GM13977 (cell line): ENCODE measurements at places on chromosomes 6 and 20.

DNA sequence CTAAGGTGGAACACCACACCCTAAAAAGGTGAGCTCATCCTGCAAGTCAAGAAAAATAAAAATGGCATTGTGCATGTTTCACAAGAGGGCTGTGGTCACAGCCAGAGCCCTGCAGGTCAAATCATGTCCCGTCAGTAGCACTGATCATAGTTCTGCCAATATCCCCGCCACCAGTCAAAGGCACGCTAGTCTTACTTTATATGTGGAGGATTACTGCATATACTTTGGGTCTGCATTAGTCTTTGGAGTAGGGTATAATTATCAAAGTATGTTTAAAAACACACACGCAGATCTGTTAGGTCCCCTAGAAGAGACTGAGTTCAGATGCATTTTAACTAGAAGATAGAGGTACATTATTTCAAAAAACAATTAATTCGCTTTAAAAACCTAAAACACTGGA lies 1.8 kb downstream of the PERP start:
- DNase-seq = no peak

DNA sequence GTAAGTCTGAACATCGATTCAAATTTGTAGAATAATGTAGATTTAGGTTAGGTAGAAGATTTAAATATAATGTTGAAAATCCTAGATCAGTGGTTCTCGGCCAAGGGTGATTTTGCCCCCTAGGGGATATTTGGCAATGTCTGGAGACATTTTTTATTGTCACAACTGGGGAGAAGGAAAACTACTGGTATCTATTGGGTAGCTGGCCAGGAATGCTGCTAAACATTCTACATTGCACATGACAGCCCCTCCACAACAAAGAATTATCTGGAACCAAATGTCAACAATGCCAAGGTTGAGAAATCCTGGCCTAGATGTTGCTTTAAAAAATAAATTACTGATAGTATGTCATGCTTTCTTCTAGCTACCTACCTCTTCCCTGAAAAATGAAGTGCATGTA lies 76.1 kb downstream of the HIVEP2 start:
- DNase-seq = no peak

- DNase-seq = no peak
These were observed 77.6 kb upstream of the SASH1 start for GRCh38 chr6:148265054-148265453.

GRCh38 chr6:138785079-138785478 lies 10.8 kb upstream of the ECT2L start:
- DNase-seq = no peak

GRCh38 chr6:131776985-131777384 lies 30.8 kb upstream of the ENPP1 start:
- DNase-seq = no peak

DNA sequence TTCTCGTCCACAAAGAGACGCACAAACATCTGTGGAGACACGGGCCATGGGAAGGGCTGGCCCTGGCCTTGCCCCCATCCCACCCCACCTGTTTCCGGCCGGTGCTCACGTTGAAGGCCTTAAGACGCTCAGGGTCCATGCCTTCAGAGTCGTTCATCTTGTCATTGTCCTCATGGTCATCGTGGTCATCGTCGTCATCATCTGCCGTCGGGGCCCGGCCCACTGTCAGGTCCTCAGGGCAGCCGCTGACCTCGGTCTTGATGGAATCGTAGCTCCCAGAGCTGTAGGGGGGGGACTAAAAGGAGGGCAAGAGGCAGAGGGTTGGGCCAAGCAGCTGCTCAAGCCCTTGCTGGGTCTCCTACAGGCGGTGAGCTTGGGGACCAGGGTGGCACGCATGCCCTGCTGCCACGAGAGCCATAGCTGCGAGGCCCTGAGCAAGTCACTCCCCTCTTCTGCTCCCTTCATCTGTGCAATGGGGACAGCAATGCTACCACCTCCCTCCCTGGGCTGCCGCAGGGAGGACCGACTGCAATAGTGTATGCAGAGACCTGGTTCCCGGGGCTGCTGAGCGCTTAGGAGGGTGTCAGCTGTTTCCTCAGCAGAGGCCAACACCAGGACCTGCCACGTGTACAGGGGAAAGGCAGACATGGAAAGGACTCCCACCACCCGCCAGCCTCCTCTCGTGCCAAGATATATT lies 95.5 kb downstream of the ASXL1 start:
- no peak for DNase-seq

DNA sequence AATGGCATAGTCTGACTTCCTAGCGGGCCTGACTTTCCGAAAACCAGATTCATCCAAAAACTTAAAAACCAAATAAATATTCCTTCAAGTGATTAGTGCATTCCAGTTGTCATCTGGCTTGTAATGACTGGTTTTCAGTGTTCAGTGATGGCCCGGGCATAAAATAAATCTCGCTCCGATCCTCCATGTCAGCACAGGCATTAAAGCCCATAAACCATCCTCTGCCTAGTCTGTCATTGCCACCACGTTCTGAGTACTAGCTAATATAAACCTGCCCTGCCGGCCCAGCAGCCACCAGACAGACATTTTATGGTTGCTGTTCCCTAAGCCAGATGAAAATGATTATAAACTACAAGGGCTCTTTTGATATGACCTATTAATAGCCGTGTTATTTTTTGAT lies 232.3 kb upstream of the GMDS start:
- DNase-seq = no peak

DNA sequence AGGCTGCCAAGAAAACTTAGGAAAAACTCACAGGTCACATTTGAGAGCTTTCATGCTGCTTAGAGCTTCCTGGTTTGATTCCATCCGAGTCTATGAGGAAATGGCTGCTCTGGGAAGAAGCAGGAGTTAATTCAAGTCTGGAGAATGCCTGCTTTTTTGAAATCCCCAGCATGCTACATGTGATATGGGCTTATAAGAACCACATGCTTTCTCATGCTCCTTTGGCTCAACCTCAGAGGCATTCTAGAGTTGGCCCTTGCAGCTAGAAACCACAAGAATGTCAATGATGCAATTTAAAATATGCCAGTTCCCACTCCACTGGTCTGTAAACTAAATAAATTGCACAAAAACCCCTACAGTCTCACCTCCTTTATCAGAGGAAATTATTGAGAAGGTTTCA lies 142.9 kb upstream of the OLIG3 start:
- no peak for DNase-seq
